ENCODE measurements at places on chromosomes 7 and 10.

DNA sequence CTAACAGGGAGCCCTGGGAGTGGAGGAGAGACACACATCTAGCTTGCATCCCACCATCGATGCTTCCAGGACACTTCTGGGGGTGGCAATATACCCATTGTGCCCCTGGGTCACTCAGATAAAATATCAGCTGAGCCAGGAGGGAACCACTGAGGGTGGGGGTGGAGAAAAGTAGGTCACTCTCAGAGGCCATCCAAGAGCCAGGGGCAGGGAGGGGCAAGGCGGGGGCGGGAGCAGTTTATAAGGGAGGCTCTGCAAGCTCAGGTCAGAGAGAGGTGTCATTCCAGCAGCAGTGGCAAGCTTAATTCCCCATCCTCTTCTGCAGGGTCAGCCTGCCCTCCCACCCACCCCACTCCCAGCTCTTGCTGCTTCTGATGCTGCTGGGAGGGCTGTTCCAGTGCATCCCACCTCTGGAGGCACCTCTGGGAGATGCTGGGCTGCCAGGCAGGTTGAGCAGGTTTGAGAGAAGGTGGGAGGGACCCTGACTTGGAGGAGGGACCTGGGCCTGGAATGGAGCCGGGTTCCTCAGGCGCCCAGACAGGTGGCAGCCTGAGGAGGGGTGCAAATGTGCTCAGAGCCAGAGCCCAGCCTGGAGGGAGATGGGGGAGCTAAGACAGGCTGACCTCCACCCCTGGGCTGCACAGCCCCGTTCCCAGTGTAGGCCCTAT is 20.1 kb upstream of the TLX1 start:
- no peak for DNase-seq

DNA sequence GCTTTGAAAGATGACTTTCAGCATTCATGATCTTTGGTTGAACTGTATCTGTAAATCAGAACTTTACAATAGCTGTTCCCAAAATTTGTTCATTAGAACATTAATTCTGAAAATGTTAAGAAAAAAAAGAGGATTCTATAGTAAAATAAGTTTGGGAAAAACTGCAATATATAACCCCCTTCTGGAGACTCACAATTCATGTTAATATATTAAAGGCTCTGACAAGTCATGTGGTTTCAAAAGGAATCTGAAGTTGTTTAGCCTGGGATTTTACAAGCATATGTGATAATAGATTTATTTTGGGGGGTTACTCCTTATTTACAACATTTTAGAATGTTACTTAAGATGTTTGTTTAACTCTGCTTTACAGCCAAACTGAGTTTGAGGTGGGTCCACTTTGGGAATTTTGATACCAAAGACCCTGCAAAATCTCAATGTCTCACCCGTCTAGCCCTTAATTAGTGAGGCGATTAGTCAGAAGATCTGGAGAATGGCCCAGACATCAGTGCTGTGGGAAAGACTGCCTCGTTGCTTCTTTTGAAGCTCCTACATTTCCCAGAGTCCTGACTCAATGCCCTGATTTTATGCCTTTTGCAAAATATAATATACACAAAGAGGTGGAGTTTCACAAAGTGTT is 40.0 kb downstream of the CDK1 start:
- DNase-seq, result no peak

DNA sequence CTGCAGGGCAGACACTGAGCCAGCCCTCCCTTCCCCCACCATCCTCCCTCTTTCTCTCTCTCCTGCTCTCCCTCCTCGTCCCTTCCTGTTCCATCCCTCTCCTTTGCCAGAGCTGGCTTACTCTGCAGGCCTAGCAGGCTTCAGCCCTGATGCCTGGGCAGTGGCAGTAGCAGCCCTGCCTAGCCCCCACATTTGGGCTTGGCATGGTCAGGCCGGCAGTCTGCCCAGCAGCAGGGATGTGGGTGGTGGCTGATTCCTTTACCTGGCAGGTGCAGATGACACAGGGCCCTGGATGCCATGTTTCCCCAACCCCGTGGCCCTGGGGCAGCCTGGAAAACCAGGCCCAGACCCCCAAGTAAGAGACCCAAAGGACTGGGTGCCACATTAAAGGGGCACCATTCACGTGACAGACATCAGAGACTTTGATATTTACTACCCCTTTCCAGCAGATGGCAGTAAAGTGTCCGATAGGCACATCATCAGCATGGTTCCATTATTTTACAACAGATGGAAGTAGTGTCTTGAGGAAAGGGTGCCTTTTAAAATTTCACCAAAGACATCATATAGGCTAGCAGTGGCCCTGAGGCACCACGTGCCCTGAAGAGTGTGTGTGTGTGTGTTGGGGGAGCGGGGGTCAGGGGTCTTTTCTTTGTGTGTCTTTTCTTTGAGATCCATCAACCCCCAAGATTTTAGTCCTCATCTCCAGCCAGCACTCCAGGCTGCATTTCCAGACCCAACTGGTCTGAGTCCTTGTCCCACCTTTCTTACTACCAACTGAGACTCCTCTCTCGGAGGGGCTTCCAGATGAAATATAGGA is 5.9 kb downstream of the KCP start:
- peak; percentile 64 for DNase-seq

GRCh38 chr10:88531392-88532052 is 51.6 kb downstream of the RNLS start:
- DNase-seq, result no peak

GRCh38 chr7:67571026-67571545 is 574.5 kb downstream of the TYW1 start:
- no peak for DNase-seq

GRCh38 chr7:132123773-132124172 is 452.5 kb downstream of the PLXNA4 start:
- DNase-seq, result no peak

DNA sequence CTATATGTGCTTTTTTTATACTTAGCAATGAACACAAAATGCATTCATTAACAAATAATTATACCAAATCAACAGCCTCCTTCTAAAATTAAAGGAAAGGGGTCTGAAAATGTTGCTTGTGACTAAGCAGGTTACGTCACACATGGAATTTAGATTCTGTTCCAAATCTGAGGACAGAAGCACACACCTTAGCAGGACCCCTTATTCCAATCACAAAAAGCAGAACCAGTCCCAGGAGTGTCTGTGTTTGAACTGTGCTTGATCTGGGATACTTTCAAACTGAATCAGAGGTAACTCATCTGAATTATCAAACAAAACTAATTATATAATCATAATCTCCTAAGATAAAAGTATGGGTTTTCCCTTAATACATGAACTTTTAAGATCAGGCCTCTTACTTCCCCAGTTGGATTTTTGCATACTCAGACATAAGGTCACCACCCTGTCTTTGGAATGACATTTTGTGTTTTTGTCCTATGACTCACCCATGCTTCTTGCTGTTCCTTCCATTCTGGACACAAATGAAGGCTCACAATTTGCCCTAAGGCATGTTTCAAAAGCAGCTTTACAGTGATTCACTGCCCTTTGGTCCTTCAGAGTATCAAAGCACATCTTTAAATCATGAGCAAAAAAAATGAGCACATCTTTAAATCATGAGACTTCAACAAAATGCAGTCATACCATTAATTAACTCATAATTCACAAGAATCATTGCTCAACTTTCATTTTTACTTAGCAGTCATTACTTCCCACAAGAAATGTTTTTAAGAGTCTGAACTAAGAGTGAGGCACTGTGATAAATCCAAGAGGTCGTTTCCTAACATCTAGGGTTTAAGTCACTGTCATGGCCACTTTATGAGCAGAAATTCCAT is 35.5 kb downstream of the SEMA3C start:
- DNase-seq, result peak; percentile 59

GRCh38 chr10:130709415-130709814 is 573.2 kb downstream of the GLRX3 start:
- DNase-seq, result no peak

DNA sequence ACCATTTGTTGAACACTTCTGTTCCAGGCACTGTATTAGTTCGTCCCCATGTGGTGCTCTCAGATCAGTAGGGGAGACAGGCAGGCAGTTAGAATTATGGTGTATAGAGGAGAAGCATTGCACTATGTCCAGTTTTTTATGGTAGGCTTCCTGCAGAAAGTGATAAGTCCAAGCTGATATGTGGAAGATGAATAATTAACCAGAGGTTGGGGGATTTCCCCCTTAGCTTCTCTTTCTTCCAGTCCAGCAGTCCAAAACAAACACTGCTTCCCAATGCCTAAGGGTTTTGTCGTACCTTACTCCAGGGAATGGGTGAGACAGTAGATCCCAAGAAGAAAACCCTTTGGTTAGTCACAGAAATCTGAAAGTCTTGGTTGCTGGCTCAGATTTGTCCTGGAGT is 19.2 kb downstream of the HIF1AN start:
- no peak for DNase-seq

GRCh38 chr7:55568613-55569268 is 3.6 kb downstream of the VOPP1 start:
- no peak for DNase-seq

- peak; percentile 82 for DNase-seq
Measured at GRCh38 chr10:100993986-100994708, 5.5 kb upstream of the LZTS2 start.

GRCh38 chr10:45005284-45005683 is 4.6 kb downstream of the ZNF22 start:
- DNase-seq, result no peak

GRCh38 chr7:123241809-123242208 is 42.0 kb upstream of the SLC13A1 start:
- no peak for DNase-seq

- peak; percentile 67 for DNase-seq
Measured at GRCh38 chr10:76190634-76191270, 759.3 kb downstream of the LRMDA start.

DNA sequence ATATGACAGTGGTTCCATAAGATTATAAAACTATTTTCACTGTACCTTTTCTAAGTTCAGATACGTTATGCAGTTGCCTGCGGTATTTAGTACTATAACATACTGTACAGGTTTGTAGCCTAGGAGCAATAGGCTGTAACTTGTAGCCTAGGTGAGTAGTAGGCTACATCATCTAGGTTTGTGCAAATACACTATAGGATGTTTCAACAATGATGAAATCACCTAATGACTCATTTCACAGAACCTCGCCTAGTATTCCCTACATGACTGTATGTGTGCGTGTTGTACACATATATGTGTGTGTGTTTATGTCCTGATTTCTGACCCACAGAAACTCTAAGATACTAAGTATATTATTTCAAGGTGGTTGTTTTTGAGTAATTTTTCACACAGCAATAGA is 139.0 kb downstream of the HERPUD2 start:
- no peak for DNase-seq

DNA sequence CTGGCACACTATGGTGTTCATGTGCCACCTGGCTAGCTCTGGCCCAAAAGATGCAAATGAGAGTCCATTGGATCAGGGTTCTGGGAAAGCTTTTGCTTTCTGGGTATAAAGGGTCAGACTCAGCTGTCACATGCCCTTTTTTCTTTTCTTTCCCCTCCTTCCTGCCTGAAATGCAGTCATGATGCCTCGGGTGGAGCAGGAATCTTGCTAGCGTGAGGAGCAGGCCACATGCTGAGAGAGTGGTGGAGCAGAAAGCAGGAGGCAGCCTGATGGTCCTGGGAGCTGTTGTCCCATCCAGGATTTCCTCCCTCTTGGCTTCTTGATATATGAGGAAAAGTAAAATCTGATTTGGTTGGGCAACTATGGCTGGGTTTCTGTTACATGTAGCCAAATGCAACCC is 2.7 kb upstream of the LHPP start:
- DNase-seq, result no peak

DNA sequence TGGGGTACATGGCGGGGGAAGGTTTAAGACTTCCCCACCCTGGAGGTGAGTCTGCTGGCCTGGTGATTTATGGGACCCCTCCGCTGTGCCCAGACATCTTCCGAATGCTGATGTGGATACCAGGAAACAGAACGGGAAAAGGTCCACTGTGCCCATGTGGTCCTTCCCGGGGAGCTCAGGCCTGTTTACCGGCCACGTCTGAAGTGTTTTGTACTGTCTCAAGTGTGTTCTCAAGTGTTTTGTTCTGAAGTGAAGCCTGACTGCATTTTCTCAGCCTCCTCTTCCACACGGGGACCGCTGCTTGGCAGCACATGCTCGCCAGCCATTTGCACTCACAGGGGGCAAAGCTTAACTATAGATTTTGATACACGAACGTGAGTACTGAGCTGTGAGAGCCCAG is 127.2 kb downstream of the TEX36 start:
- no peak for DNase-seq

DNA sequence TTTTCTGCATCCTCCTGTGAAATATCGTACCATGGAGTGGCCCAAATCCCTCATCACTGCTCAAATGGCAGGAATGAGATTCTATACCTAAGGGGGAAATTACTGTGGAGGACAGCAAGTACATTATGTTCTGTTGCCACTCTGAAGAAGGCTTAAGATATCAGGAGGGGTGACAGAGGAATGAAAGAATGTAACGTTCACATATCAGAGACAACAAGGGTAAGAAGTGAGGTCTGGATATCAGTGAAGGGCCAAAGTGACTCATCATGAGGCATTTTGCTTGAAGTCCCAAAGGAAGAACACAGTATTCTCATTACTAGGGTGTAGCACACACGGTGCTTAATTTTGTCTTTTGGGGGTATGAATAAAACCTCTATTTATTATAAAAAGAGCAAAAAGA is 71.5 kb upstream of the SLC13A1 start:
- no peak for DNase-seq

GRCh38 chr10:75146780-75147179 is 35.3 kb downstream of the SAMD8 start:
- no peak for DNase-seq

DNA sequence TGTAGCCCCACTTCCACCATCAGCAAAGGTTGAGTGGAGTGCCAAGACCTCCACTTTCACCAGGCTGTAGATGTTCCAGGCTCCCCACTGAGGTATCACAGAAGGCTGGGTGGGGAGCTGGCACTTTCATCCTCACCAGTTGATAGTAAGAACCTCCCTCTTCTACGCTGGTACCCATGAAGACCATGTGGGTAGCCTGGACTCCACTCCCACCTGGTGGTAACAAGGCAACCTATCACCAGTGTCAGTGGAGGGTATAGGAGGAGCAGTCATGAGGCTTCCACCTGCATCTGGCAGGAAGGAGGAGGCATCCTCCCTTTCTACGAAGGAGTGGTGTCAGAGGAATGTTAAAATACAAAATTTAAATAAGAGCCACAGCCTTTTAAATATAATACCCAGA is 4.4 kb downstream of the SMIM30 start:
- peak; percentile 13 for DNase-seq

DNA sequence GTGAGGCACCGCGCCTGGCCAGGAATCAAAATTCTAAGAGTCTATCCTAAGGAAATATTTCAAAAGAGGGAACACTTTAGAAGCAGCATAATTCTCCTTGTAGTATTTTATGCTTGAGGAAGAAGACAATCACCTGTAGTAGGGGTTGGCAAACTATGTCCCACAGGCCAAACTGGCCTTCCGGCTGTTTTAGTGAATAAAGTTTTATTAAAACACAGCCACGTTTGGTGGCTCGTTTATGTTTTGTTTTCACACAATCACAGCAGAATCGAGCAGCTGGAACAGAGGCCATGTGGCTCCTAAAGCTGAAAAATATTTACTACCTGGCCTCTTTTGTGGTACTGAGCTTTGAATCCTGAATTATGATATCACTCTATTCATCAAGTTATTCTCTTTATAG is 131.7 kb upstream of the TNS3 start:
- DNase-seq, result no peak

DNA sequence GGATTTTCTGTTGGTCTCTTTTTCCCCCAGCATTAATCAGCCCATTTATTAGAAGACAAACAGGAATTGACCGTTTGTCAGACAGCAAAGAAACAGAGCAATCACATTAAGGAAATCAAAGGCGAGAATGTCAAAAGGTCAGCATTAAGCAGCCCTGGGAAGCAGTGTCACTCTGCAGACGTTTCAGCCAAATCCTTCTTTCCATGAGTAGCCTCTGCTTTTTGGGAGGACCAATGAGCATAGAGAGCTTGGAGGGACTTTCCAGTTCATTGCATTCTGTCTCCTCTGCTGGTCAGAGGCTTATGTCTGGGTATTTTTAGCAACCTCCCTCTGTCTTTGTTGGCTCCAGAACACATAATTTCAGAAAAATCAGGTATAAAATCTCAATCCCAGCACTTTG is 481.4 kb downstream of the GALNT17 start:
- DNase-seq, result peak; percentile 35

Data from eye (tissue), 1 donor.